ENCODE measurements at places on chromosomes 7 and 10.

DNA sequence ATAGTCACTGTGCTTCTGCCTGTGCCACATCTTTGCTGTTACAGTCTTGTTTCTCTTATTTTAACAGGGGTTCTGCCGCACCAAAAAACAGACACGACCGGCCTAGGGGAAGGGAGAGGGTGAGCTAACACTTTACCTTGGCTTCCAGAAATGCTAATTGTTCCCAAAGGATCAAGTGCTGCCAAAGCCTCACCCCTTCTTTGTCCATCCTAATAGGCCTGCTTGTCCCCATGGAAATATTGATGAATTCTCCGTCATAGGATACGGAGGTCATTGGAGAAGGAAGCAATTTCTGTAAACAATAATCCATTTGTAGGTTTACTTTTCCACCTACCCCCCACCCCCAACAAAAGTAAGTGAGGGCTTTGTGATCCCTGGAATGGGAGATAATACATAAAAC lies 567.3 kb downstream of the KCNMA1 start:
- DNase-seq: no peak

- DNase-seq: no peak
Measured at GRCh38 chr7:18144166-18144565, 116.5 kb upstream of the PRPS1L1 start.

GRCh38 chr7:78099715-78100394 lies 301.3 kb downstream of the PHTF2 start:
- no peak for DNase-seq

- DNase-seq: no peak
Measured at GRCh38 chr10:47233631-47234030, 66.4 kb upstream of the GDF10 start.

- no peak for DNase-seq
Measured at GRCh38 chr7:142614116-142614515, 135.2 kb upstream of the PRSS1 start.

DNA sequence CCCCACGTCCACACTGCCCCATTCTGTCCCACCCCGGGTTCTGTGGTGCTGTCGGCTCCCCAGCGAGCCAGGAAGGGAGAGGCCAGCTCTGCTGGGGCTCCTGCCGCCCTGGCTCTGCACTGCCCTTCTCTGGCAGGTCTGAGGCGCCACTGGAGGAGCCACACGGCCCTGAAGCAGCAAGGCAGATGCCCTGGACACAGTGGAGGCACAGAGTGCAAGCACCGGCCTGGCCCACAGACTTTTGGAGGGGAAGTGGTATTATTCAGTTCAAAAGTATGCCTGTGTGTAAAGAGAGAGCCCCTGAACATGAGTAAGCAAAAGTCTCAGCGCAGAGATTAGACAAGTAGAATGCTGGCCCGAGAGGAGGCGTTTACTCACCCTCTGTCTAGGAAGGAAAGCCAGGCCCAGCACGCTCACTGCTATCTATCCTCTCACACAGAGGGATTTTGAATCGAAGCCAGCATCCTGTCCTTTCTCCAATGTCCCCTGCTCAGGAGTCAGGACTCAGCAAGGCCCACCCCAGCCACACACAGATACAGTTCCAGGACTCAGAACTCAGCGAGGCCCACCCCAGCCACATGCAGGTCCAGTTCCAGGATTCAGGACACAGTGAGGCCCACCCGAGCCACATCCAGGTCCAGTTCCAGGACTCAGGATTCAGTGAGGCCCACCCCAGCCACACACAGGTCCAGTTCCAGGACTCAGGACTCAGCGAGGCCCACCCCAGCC lies 115.0 kb downstream of the EGFR start:
- no peak for DNase-seq

DNA sequence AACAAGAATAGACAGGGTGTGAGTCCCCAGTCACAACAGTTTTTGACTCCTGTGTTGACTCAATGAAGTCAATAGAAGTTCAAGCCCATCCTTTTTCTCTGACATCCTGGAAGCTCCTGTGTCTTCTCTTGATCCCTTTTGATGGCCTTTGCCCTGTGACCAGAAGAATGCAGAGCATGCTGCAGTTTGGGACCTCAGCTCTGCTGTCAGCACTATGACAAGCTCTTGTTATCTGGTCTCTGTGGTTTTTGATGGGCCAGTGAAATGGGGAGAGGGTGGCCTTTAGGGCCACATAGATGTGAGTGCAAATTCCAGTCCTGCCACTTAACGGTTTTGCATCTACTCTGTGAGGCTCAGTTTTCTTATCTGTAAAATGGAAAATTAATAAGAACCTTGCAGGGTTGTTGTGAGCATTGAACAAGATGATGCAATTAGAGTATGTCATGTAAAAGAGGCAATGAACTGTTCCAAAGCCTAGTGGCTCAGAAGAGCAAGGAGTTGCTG lies 102.4 kb upstream of the IKZF1 start:
- no peak for DNase-seq

GRCh38 chr7:121796381-121796780 lies 76.6 kb upstream of the PTPRZ1 start:
- no peak for DNase-seq

Data from Karpas-422 (cell line).